ENCODE measurements at places on chromosomes 13 and 19. TPM values are rescaled to one million over a fixed set of nuclear protein-coding genes. Genes with fewer than 3 reads are reported as not detected.

The ESD gene
- 131 TPM for total RNA-seq

The ZNF766 gene
- 7.3 TPM for total RNA-seq

The PSG3 gene
- total RNA-seq, result not detected

The UNC13A gene
- total RNA-seq, result 2.0 TPM

The PCDH20 gene
- 0.75 TPM for total RNA-seq

The IGFL3 gene
- not detected for total RNA-seq

The SRRM5 gene
- 0.46 TPM for total RNA-seq

The SLC7A9 gene
- total RNA-seq, result not detected

The CFAP97D2 gene
- not detected for total RNA-seq

The SHANK1 gene
- 1.2 TPM for total RNA-seq

The LRP3 gene
- total RNA-seq, result 54.8 TPM

GRCh38 chr13:110910013-110910890 lies 4.6 kb downstream of the ANKRD10 start:
- no peak for DNase-seq

GRCh38 chr13:75762955-75763354 lies 126.8 kb downstream of the LMO7 start:
- no peak for DNase-seq

GRCh38 chr19:17097593-17098126 lies 22.1 kb downstream of the MYO9B start:
- DNase-seq, result no peak

DNA sequence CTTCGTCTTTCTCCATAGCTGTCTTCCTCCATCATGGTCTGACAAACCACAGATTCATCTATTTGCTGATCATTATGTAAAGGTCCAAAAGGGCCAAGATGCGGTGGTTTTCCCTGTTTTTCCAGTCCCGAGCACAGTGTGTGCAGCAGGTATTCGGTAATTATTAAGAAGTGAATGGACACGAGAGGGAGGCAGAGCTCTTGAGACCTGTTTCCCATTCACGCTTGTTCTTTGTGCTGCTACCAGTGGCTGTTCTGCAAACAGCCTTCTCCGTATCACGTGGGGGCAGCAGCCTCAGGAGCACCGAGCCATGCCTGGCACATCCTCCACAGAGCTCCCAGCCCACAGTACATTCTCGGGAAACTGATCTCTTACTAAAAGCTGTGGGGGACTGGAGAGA lies 50.3 kb downstream of the CCDC70 start:
- no peak for DNase-seq

DNA sequence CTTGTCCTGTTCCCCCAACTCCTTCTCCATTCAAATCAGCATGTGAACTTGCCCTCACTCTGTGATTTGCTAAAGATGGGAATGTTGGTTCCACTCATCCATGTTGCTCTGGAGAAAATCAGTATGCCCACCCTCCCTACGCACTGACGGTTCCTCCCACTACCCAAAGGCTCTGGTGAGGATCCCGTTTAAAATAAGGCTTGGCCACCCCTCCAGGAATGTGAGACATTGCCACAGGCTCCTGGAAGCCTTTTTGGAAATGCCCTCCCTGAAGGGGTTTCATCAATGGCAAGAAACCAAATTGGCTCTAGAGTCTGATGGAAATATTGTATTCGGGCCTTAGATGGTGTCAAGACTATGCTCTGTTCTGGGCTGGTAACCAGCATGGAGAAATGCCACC lies 187.3 kb downstream of the USP12 start:
- no peak for DNase-seq

- no peak for DNase-seq
These were observed 97.0 kb upstream of the RNF113B start for GRCh38 chr13:98273824-98274742.

GRCh38 chr19:51091895-51092873 lies 9.5 kb upstream of the KLK14 start:
- no peak for DNase-seq

DNA sequence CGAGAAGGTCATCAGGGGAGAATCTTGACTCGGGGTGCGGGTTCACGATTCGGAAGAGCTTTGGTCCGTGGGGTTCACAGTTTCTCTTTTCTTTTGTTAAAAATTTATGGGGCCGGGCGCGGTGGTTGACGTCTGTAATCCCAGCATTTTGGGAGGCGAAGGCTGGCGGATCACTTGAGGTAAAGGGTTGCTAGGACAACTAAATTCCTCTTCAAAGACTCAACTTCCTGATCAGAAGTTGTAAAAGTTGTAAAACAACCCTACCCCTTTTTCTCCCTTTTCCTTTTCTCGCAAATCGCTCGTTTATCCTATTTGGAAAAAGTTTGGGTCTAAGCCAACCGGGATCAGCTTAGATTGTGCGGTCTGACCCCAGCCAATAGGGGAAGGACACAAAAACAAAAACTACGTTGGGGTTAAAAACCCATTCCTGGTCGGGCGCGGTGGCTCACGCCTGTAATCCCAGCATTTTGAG lies 673 bp downstream of the ZNF486 start:
- DNase-seq, result no peak

DNA sequence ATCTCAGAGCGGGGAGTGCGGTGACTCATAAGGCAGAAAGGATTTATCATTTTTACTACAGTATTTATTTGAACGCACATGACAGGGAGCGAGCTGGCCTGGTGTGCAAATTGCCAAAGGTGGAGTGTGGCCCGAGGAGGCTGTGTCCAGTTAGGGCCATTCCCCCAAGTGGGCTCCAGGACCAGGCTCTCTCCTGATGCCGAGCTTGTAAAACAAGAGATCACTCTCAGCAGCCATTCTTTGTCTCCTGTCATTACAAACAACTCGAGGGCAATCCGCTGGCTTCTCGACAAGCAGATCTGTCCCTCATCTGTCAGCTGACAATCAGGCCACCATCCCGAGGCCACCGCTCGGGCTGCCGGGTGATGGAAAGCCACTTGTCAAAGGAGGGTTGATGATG lies 418.9 kb downstream of the ZNF536 start:
- DNase-seq, result no peak

- no peak for DNase-seq
These were observed 1.3 kb downstream of the PRKD2 start for GRCh38 chr19:46715620-46715974.

DNA sequence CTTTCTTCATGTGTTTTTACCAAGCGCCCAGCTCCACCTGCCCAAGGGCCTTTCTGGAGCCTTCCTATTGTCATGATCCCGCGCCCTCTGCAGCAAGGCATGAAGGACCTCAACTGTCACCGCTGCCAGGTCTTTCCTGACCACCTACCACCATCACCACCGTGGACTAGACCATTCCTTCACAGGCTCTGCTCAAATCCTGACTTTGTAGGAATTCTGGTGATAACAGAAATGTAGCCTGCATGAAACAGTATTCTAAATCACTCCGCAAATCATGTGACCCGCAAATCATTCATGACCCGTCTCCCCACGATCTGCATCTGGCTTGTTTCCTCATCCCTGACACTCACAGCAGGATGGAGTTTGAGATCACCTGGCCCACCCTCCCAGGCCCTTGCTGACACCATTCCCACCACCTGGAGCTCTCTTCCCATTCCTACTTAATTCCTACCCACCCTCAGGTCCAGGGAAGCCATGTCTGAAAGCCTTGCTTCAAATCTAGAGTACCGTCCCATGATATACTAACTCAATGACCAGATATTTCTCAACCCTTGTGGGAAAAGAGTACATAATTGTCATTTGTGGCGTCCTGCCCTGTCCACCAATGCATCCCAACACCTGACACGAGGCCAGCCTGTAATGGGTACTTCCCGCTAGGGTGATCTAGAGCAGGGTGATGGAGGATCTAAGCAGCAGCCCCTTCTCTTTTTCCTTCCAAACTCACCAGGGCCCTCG lies 1.3 kb downstream of the UBE2S start:
- DNase-seq, result no peak

GRCh38 chr13:75186379-75186778 lies 295.6 kb downstream of the TBC1D4 start:
- no peak for DNase-seq

DNA sequence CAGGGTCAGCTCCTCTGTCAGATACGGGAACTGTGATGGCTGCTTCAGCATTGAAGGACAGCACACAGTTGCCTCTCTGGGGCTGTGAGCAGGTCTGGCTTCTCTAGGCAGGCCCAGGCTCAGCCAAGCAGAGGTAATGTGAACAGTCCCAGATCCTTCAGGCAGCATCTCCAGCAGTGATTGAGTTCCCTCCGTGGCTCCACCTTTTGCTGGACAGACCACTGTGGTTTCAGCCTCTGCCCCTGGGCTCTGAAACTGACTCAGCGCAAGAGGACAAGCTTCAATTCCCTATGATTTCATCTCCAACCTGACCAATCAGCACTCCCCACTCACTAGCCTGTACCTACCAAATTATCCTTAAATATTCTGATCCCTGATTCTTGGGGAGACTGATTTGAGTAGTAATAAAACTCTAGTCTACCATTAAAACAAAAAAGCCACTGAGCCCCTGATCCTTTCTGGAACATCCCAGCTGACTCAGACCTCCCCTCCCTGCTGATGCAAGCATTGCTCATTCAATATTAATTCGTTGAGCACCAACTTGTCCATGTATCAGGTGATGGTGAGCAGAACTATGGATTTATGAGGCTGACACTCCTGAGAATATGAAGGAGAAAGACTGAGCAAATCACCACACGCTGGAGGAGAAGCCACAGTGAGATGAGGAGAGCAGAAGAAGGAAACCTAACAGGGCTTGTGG lies 16.7 kb downstream of the GSX1 start:
- DNase-seq, result no peak

DNA sequence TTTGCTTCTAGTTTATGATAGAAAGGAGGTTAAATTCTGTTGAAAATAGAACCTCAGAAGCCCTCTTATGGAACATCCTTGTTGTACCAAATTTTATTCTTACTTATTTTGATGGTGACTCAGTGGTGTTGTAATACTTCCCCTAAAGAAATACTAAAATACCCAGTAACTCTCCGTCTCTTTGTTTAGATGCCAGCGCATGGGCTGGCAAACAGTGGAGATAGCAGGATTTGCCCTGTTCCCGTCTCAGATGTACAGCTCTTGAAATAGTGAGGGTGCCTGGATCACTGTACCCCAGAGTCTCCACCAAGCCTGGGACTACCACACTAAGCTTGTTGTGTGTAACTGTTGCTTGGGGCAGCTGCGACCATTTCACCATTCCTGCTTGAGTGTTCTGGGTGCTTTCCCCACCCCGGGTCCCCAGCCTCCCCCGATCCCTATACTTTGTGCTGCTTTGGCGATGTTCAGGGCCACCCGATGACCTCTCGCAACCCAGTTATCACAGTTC lies 67.0 kb upstream of the TEX29 start:
- DNase-seq, result no peak

GRCh38 chr13:99294958-99295357 lies 12.2 kb downstream of the GPR183 start:
- DNase-seq, result no peak

GRCh38 chr19:42290523-42291434 lies 11.2 kb upstream of the PRR19 start:
- DNase-seq, result no peak

DNA sequence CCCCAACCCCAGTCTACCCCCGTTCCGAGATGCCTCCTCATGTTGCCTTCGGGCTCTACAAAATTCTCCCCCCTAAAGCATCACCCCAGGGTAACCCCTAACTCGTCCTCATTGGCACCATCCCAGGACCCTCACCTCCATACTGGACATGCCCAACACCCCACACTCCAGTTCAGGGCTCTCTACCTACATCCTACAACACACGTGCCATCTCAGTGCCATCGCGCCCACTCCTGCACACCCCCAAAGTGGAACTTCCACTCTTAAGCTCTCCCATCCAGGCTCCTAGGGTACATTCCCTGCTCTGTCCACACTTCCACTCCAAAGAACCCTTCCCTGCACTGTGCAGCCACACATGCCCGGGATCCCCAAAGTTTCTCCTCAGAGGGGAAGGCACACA lies 827 bp upstream of the FKRP start:
- DNase-seq, result no peak

- DNase-seq, result no peak
These were observed 33.9 kb upstream of the MIR17HG start for GRCh38 chr13:91313581-91313980.

- no peak for DNase-seq
These were observed 133.6 kb upstream of the RNF113B start for GRCh38 chr13:98310485-98311199.

- no peak for DNase-seq
These were observed 2.3 kb downstream of the CD209 start for GRCh38 chr19:7744871-7745650.

DNA sequence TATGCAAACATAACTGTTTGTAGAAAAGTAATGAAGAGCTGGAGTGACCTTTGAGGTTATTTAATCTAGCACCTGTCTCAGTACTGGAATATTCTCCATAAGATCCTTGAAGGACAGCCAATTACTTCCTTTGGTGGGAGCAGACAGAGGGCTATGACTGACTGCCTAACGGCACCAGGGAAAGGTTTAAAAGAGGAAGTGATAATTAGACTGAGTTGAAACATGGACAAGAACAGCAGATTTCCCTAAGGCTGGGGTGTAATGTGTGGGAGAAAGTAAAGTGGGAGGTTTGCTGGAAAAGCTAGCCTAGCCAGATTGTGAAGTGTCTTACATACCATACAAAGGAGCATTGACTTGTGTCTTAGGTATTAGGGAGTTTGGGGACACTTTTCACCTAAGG lies 191.3 kb upstream of the PCDH9 start:
- DNase-seq, result no peak

DNA sequence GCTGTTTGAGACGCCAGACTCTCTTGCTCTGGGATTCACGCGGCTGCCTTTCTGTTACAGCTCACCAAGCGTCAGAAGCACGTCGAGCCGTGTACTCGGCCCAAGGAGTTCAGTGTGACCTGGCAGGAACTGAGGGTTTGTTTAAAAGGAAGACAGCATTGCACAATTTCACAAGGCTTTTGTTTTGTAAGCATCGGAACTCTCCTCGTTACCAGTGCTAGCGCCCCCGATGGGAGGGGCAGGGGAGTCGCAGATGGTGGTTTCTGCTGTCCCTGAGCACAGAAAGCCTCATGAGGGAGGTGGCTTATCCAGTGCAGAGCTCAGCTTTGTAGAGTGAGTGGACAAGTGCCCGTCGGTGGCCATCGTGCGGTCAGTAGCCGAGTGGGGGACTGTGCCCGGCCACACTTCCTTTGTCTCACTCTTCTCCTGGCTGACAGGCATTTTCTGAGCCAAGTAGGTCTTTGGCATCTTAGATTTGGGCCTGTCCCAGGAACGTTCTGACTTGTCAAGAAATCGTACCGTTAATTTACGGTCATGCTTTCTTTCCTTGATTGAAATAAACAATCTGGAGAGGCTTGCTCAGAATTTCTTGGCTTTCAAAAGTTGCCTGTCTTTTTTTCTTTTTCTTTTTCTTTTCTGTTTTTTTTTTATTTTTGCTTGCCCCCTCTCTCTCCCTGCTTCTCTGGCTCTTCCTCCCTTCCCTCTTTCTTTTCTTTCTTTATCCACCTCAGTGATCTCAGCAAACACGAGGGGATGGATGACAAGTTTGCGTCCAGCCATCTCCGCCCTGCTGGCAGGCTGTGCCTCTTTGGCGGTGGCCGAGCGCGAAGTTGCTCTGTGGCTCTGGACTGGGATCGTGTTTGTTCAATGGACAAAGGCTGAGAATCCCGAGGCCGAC lies 7.7 kb downstream of the KDM4B start:
- peak; percentile 64 for DNase-seq
